ENCODE measurements at places on chromosomes 11 and 22. TPM values are rescaled to one million over a fixed set of nuclear protein-coding genes. Genes with fewer than 3 reads are reported as not detected.

Gene DEFB131B
- not detected for total RNA-seq

Gene OR2AG2
- total RNA-seq = not detected

Gene DRD4
- 1.3 TPM for total RNA-seq

Gene SHISAL1
- total RNA-seq = not detected

- no peak for DNase-seq
- no peak overlapping the region for H3K4me3 ChIP-seq
- H3K27ac ChIP-seq = no peak overlapping the region
- H3K36me3 ChIP-seq = no peaks in the 10 kb centered on the region
- H3K27me3 ChIP-seq = no peaks in the 10 kb centered on the region
Observed at GRCh38 chr11:74175920-74176319, 4.8 kb downstream of the PPME1 start.

DNA sequence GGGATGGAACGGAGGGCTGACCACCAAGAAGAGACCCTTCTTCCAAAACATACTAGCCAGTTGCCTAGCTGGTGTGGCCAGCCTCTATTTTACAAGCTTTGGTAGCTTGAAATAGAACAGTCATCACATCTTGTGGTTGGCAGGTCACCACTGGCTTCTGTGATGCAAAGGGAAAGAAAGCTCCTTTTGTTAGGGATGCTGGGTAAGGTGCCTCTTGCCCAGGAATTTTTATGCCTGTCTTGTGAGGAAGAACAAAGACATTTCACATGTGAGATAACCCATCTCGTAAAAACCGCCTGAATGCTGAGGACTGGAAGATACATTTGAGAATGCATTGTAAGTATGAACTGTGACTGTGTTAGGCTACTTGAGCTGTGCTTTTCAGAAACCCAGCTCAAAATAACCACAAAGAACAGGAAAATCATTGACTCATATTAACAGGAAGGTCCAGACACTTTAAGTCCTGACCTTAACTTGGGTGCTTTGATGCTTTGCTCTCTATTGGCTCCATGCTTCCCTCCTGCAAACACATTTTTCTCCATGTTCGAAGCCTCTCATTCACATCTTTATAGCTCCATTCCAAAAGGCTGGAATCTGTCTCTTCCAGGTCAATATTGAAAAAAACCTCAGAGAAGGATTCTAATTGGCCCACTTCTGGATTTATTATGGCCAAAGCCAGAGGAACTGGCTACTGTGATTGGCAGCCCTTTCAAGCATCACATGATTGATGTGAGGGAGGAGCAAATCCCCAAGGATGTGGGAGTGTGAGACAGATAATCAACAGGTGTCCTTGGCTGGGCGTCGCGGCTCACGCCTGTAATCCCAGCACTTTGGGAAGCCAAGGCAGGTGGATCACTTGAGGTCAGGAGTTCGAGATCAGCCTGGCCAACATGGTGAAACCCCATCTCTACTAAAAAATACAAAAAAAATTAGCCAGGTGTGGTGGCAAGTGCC lies 53.9 kb downstream of the MICAL2 start:
- peak overlapping the region; percentile 39 for H3K4me3 ChIP-seq
- peak overlapping the region; percentile 45 for H3K27ac ChIP-seq
- no peaks in the 10 kb centered on the region for H3K27me3 ChIP-seq
- peaks cover 42% of the 10 kb centered on the region for H3K4me1 ChIP-seq
- no peaks in the 10 kb centered on the region for H3K36me3 ChIP-seq
- DNase-seq = no peak

GRCh38 chr11:89498845-89499448 lies 7.8 kb upstream of the NOX4 start:
- H3K4me1 ChIP-seq = no peaks in the 10 kb centered on the region
- DNase-seq = no peak
- no peaks in the 10 kb centered on the region for H3K27me3 ChIP-seq
- H3K36me3 ChIP-seq = no peaks in the 10 kb centered on the region
- no peak overlapping the region for H3K27ac ChIP-seq
- no peak overlapping the region for H3K4me3 ChIP-seq

- no peak overlapping the region for H3K4me3 ChIP-seq
- H3K36me3 ChIP-seq = no peaks in the 10 kb centered on the region
- no peak overlapping the region for H3K27ac ChIP-seq
- no peaks in the 10 kb centered on the region for H3K27me3 ChIP-seq
- no peak for DNase-seq
Observed at GRCh38 chr22:23306438-23306921, 126.2 kb downstream of the BCR start.

DNA sequence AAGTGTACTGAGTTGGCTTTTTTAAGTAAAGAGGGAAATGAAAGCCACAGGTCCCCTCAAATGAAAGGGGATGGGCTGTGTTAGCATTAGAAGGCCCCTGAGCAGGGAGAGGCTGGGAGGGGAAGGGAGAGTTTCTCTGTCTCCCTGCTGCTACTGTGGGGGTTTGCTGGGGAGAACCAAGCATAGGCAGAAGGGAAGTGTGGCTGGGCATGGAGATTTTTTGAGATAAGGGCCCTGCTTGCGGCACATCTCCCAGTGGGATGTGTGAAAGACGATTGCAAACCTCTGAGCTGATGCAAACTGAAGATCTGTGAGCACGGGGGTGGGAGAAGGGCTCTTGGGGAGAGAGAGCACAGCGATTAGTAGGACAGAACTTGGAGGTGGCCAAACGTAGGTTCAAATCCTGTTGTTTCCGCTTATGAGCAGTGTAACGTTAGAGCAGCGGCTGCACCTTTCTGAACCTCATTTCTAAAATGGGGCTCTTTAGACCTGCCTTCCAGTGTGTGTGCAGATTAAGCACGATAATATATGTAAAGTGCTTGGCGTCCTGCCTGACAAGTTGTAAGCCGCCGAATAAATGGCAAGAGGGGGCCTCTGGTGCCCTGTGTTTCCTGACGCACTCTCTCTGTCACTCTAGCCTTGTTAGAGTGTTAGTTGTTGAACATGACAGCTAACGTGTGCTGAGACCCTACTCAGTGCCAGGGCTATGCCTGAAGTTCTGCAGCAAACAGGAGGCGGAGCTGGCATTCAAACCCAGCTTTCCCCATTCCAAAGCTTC lies 122.3 kb downstream of the GRIK4 start:
- H3K36me3 ChIP-seq = no peaks in the 10 kb centered on the region
- DNase-seq = no peak
- peaks cover 10% of the 10 kb centered on the region for H3K27me3 ChIP-seq
- peaks cover 9% of the 10 kb centered on the region for H3K4me1 ChIP-seq
- H3K27ac ChIP-seq = no peak overlapping the region
- no peak overlapping the region for H3K4me3 ChIP-seq

GRCh38 chr11:47156333-47156732 lies 20.3 kb downstream of the ARFGAP2 start:
- H3K27ac ChIP-seq = no peak overlapping the region
- peaks cover 23% of the 10 kb centered on the region for H3K4me1 ChIP-seq

DNA sequence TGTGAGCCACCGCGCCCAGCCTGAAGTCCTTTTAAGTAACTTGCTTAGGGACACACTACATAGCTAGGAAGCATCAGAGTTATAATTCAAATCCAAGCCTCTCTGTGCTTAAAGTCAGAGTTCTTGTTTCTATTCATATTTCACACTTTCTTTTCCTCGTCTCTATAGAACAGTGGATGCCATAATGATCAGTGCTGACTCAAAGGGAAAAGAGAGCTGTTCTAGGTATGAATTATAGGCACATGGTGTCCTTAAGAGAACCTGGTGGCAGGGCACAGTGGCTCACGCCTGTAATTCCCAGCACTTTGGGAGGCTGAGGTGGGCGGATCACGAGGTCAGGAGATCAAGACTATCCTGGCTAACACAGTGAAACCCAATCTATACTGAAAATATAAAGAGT lies 400.2 kb upstream of the DDI1 start:
- no peaks in the 10 kb centered on the region for H3K36me3 ChIP-seq
- H3K27me3 ChIP-seq = peaks cover 7% of the 10 kb centered on the region
- no peak for DNase-seq
- no peak overlapping the region for H3K4me3 ChIP-seq
- H3K27ac ChIP-seq = no peak overlapping the region

DNA sequence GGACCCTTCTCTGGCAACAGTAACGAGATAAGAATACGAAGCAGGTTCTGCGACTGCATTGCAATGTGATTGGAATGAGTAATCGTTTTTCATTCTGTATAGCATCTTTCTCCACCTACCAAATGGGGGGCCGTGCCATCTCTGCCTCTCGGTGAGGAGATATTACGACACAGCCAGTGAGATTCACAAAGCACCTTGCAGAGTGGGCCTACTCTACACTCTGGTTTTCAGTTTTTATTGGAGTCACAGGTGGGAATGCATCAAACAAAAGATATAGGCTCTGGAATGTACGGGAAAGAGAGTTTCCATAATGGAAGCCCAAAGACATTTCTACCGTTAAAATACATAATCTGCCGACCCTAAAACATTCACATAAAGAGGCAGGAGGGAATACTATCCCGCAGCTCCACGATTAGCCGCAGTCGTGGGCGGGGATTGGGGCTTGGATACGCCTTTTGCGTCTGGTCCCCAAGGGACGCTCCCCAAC lies 423 bp upstream of the RTN3 start:
- peak overlapping the region; percentile 75 for H3K27ac ChIP-seq
- peaks cover 30% of the 10 kb centered on the region for H3K4me1 ChIP-seq
- no peak for DNase-seq
- no peaks in the 10 kb centered on the region for H3K27me3 ChIP-seq

DNA sequence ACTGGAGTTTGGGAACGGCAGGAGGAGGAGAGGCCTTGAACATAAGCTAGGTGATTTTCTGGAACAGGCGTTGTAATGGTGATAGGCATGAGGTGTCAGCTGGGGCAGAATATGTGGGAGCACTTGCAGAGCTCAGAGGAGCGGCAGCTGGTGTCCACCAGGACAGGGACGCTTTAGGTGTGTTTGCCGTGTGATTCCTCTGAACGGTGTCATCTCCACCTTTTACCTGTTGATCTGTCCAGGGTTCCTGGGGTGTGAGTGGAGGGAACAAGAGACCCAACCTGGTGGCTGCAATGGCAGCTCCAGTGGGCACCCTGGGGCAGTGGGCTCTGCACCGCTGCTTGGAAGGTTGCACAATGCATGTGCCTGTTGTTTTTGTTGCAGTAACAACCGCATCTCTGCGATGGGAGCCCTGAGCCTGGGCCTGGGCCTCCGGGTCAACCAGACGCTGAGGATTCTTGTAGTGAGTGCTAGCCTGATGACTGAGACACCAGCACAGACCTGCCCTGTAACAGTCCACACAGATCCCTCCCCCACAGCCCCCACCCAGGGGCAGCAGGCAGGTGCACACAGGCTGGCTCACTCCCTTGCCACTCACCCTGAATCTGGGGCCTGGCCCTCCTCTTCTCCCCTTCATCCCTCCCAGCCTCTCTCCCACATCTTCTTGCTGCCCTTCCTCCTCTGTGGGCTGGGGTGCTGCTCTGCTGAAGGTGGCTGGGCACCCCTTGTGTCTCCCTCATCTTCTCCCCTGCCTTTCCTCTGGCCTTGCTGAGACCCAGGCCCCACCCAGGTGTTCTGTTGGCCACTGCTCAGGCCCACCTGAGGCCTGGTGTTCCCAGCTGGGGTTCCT lies 9.2 kb downstream of the LRRC74B start:
- no peaks in the 10 kb centered on the region for H3K36me3 ChIP-seq
- H3K27ac ChIP-seq = no peak overlapping the region
- no peak overlapping the region for H3K4me3 ChIP-seq
- H3K4me1 ChIP-seq = peaks cover 11% of the 10 kb centered on the region
- DNase-seq = no peak
- H3K27me3 ChIP-seq = peaks cover 5% of the 10 kb centered on the region

DNA sequence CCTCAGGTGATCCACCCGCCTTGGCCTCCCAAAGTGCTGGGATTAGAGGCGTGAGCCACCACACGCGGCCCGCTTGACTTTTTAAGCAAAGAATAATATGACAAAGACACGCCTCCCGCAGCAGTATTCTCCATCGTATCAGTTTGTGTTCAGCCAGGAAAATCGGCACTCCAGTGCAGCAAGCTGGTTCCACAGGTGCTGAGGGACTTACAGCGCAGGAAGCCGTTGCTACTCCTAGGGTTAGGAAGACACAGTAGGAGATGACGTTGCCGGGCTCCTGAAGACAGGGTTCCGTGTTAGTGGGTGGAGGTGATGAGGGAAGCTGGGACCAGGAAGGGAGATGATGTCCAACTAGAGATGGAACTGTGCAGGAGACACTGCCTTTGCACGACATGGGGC lies 65.8 kb upstream of the CECR2 start:
- H3K27ac ChIP-seq = no peak overlapping the region
- DNase-seq = no peak
- peaks cover 11% of the 10 kb centered on the region for H3K4me1 ChIP-seq
- H3K4me3 ChIP-seq = no peak overlapping the region
- H3K27me3 ChIP-seq = peaks cover 1% of the 10 kb centered on the region

DNA sequence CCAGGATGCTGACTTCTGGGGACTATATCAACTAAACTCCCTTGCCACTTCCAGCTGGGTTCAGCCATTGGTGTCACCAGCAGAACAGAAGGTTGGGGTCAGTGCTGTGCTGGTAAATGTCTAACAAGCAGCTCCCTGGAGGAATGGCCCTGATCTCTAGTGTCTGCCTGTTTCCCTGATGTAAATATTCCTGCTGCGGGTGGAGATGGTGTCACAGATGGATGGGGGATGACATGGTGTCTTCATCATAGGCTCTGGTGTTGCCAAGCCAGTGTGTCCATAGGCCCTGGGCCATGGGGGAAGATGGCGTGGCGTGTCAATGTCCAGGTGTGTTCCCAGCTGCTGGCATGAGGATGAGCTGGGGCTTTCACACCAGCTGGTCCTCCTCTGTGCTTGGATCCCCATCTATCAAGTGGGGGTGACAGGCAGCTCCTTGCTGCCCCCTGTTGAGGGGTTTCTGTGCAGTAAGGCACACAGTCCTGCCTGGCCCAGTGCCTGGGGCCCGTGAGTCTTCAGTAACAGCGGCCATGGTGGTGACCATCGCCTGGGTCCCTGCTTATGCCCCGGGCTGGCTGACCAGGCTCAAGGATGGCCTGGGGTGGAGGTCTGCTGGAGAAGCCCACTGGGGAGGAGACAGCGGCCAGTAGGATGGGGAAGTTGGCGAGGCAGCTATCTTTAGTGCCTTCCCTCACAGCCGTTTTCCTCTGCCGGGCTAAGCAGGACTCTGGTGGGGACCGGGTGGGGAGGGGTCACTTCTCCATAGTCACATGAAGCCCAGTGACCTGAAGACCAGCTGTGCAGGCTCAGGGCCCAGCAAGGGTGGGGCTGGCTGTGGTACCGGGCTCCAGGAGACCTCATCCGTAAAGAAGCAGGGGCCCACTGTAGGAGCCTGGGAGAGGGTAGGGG lies 12.7 kb downstream of the RPL3 start:
- no peaks in the 10 kb centered on the region for H3K27me3 ChIP-seq
- H3K27ac ChIP-seq = no peak overlapping the region
- DNase-seq = no peak
- no peak overlapping the region for H3K4me3 ChIP-seq

Data from natural killer cell treated with Interleukin-12 subunit alpha and Interleukin-12 subunit beta and Interleukin-15 and Interleukin-18, amount 100 ng/mL, for 72 hours (primary cell).